ENCODE measurements at places on chromosomes 3 and 15. TPM values are rescaled to one million over a fixed set of nuclear protein-coding genes. Genes with fewer than 3 reads are reported as not detected.

Gene SLC28A2
- polyA plus RNA-seq, result 0.14 TPM

Gene LIPC
- polyA plus RNA-seq, result not detected

Gene ZBTB20
- polyA plus RNA-seq, result 2.0 TPM

Gene ANKRD34C
- not detected for polyA plus RNA-seq

Gene MYLK
- 13.2 TPM for polyA plus RNA-seq

Gene TIPARP
- 2.8 TPM for polyA plus RNA-seq

Gene TNFAIP8L3
- 0.21 TPM for polyA plus RNA-seq

Gene VILL
- 3.4 TPM for polyA plus RNA-seq

Gene KNG1
- polyA plus RNA-seq, result 0.09 TPM

Gene SSUH2
- 0.73 TPM for polyA plus RNA-seq

Gene TMCO5A
- not detected for polyA plus RNA-seq

Gene PARL
- 82.7 TPM for polyA plus RNA-seq

Gene NEK11
- 1.1 TPM for polyA plus RNA-seq

Gene TEX9
- 16.1 TPM for polyA plus RNA-seq

Gene SERPINI1
- 26.6 TPM for polyA plus RNA-seq

Gene LRRC31
- polyA plus RNA-seq, result not detected

Gene ANKUB1
- polyA plus RNA-seq, result not detected

Gene ADGRG7
- not detected for polyA plus RNA-seq

Gene SEC61A1
- 44.8 TPM for polyA plus RNA-seq

Gene ARL13B
- polyA plus RNA-seq, result 13.8 TPM

Gene MORC1
- polyA plus RNA-seq, result not detected

Gene CLASP2
- 9.7 TPM for polyA plus RNA-seq

Gene RTF1
- polyA plus RNA-seq, result 296 TPM

Gene STARD9
- 1.2 TPM for polyA plus RNA-seq

Gene GLDN
- 0.32 TPM for polyA plus RNA-seq

Gene ROBO1
- polyA plus RNA-seq, result 17.3 TPM

Gene TMEM212
- polyA plus RNA-seq, result not detected

Gene C3orf52
- polyA plus RNA-seq, result 8.1 TPM

Gene CNTN3
- polyA plus RNA-seq, result 0.05 TPM

Gene MST1R
- 1.8 TPM for polyA plus RNA-seq

Gene EBLN2
- polyA plus RNA-seq, result 4.7 TPM

Gene NANOGP8
- polyA plus RNA-seq, result 8.5 TPM

Gene BUB1B
- polyA plus RNA-seq, result 69.3 TPM

Gene DLEC1
- 0.66 TPM for polyA plus RNA-seq

Gene SERPINI2
- polyA plus RNA-seq, result 0.68 TPM

Gene TERC
- 2.4 TPM for polyA plus RNA-seq

Gene GPR160
- polyA plus RNA-seq, result 37.2 TPM

Gene CCDC39
- polyA plus RNA-seq, result 2.6 TPM

Gene THAP10
- polyA plus RNA-seq, result 4.5 TPM

Gene TMIE
- polyA plus RNA-seq, result 0.84 TPM

Gene TMEM207
- polyA plus RNA-seq, result not detected

Measured in GM23338 (cell line).